Dermis microvascular lymphatic vessel endothelial cell (primary cell): ENCODE measurements at places on chromosomes 4 and X. TPM values are rescaled to one million over a fixed set of nuclear protein-coding genes. Genes with fewer than 3 reads are reported as not detected.

- no peak for DNase-seq
Measured at GRCh38 chr4:16329125-16329796, 103.0 kb upstream of the TAPT1 start.

DNA sequence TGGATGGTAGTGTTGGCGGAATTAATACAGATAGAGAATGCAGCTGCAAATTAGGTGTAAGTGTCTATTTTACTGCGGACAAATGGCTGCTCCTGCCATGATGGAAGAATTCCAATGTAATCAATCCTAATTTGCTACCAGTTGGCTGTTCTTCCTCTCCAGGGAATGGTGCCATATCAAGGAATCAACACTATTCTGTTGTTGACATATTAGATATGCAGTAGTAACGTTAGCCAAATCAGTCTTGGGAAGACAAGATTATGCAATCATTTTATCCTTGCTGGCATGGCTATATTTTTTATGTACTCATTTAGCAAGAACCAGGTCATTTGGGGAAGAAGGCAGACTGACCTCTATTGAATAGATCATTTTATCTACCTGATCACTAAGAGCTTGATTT is 271.2 kb upstream of the AGA start:
- DNase-seq, result no peak

GRCh38 chrX:136185401-136186022 is 38.2 kb downstream of the FHL1 start:
- DNase-seq, result peak; percentile 55

The ODAPH gene
- total RNA-seq, result not detected in 2 replicates

The PF4V1 gene
- not detected in 2 replicates for total RNA-seq
